Breast epithelium (tissue), 4 donors: ENCODE measurements at places on chromosomes 5 and 9.

DNA sequence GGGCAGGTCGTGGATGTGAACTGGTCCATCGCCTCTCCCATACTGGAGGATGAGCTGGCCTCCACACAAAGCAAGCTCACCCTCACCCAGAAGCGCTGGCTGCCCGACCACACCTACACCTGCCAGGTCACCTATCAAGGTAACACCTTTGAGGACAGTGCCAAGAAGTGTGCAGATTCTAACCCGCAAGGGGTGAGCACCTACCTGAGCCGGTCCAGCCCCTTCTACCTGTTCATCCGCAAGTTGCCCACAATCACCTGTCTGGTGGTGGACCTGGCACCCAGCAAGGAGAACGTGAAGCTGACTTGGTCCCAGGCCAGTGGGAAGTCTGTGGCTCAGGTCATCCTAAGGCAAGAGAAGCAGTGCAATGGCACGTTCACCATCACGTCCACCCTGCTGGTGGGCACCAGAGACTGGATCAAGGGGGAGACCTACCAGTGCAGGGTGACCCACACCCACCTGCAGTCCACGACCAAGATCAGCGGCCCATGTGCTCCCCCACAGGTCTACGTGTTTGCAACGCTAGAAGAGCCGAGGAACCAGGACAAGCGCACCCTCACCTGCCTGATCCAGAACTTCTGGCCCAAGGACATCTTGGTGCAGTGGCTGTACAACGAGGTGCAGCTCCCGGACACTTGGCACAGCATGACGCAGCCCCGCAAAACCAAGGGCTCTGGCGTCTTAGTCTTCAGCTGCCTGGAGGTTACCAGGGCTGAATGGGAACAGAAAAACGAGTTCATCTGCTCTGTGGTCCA, 71.3 kb downstream of the INSL6 start:
- no peak overlapping the region for H3K27ac ChIP-seq
- H3K36me3 ChIP-seq = peaks cover 12% of the 10 kb centered on the region
- H3K4me3 ChIP-seq = no peak overlapping the region
- no peak for DNase-seq
- H3K27me3 ChIP-seq = no peaks in the 10 kb centered on the region

DNA sequence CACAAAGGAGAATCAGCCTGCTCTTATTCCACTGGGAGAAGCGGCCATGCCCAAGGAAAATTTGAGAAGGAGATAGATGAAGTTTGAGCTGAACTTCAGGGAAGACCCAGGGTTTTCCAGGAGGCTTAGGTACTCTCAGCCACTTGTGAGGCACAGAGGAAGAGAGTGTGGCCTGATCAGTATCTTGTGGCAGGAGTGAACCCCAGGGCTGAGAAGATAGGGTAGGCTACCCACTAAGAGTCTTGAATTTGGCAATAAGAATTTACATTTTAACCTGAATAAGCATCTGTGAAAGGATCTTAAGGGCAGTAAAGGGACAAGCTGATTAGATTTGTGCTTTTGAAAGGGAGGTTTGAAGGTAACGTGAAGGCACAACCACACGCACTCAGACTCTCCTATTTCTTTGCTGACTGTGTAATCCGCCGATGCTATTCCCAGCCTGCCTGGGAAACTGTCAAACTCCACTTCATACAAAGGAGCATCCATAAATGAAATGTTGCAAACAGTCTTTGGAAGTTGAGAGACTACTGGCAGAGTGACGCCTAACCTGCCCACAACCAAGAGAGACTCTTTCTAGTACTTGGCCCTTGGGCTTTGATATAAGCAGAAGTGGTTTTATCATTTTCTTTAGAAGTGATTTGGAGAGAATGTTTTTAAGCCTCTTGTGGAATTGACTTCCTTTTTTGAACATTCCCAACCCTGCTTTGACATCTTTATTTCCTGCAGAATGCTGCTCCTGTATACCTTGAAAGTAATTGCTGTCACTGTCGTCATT, 108.2 kb upstream of the VCAN start:
- H3K27ac ChIP-seq = no peak overlapping the region
- no peaks in the 10 kb centered on the region for H3K36me3 ChIP-seq
- no peak for DNase-seq
- H3K4me1 ChIP-seq = no peaks in the 10 kb centered on the region
- H3K27me3 ChIP-seq = no peaks in the 10 kb centered on the region
- no peak overlapping the region for H3K4me3 ChIP-seq

- H3K4me3 ChIP-seq = no peak overlapping the region
- H3K27ac ChIP-seq = no peak overlapping the region
These were observed 16.9 kb downstream of the TLE4 start for GRCh38 chr9:79588488-79589223.

DNA sequence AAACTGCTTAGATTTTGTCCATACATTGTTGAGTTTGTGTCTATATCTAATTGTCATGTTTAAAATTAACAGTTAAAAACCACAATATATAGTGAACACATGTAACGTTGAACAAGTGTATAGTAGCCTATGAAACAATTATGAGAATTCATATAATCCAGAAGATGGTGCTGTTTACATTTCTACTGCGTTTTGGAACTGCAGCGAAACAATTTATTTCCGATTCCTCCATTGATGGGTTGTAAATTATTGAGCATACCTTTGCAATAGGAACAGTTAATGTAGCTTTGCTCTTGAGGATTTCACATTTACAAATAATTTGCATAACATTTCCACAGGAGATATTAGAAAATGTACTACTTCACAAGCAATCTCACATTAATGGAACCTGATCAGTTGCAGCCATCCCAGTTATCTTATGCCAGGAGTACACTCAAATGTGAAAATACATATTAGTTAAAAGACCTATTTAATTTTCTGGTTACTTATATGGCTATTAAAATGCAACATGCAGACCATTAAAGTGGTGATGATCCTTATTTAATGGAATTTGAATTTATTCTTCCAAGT, 411.8 kb downstream of the CDH10 start:
- no peak for DNase-seq
- no peak overlapping the region for H3K27ac ChIP-seq
- H3K36me3 ChIP-seq = no peaks in the 10 kb centered on the region
- H3K4me1 ChIP-seq = no peaks in the 10 kb centered on the region
- no peaks in the 10 kb centered on the region for H3K27me3 ChIP-seq
- no peak overlapping the region for H3K4me3 ChIP-seq

DNA sequence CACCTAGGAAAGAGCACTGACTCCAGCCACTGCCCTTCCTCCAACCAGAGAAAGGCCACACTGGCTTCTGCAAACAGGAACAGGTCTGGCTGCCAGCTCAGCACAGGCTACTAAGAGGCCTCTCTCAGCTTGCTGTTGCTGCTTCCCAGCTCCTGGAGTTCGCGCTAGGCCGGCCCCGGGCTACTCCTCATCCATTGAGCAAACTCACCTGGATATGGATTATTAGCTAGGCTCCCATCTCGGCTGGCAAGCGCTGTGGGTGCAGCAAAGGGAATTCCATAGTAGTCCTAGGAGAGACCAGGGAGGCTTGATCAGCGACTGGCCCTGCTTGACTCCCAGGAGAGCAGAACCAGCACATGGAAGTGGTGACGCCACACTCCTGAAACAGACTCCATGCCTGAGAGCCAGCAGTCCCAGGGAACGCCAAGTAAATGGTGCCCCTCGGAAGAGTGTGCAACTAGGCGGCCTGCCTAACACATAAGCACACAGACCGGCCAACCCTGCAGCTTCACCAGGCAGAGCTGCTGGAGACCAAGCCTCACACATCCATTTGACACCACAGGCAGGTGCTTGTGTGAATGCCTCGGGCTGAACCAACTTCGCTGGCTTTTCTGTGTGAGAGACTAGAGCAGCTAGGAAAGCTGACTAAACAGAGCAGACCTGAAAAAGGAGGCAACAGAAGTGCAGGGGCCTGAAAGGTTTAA, 107.2 kb downstream of the UBE2R2 start:
- H3K36me3 ChIP-seq = no peaks in the 10 kb centered on the region
- no peaks in the 10 kb centered on the region for H3K4me1 ChIP-seq
- no peak for DNase-seq
- H3K4me3 ChIP-seq = no peak overlapping the region
